Memory B cell (primary cell): ENCODE measurements at places on chromosomes 7 and 10.

- no peak for DNase-seq
These were observed 1001.9 kb upstream of the SORCS1 start for GRCh38 chr10:108166401-108166800.

- no peak for DNase-seq
These were observed 68.4 kb downstream of the PTEN start for GRCh38 chr10:87931836-87932230.

- no peak for DNase-seq
These were observed 183.0 kb downstream of the SRPK2 start for GRCh38 chr7:105205592-105206237.

DNA sequence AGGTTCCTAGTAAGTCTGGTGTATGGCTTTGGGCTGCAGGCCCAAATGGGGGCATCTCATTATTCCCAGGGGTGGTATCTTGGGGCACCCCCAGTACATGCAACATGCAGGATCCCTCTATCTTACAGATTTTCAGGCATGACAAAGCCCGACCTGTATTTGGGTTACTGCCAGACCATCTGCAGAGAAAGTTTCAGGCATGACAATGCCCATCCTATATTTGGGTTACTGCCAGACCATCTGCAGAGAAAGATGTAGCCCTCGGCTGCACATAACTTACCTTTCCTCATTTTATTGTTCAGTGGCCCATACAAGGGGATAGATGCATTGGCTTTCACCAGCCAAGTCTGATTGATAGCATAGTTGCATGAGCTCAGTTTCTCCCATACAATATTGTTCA lies 112.2 kb upstream of the RAB18 start:
- no peak for DNase-seq

DNA sequence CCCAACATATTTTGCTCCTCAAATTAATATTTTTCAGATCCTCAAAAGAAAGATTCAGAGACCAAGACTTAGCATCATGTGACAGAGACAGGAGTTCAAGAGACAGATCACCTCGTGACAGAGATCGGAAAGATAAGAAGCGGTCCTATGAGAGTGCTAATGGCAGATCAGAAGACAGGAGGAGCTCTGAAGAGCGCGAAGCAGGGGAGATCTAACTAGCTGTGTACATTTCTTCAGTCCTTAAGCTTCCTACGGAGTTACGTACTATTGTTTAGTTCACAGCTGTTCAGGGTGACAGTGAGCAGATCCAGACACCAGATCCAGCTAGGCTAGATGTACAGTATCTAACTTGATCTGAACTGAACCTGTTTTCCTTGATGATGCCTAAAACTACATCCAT lies 61.3 kb downstream of the KLRG2 start:
- DNase-seq = no peak

DNA sequence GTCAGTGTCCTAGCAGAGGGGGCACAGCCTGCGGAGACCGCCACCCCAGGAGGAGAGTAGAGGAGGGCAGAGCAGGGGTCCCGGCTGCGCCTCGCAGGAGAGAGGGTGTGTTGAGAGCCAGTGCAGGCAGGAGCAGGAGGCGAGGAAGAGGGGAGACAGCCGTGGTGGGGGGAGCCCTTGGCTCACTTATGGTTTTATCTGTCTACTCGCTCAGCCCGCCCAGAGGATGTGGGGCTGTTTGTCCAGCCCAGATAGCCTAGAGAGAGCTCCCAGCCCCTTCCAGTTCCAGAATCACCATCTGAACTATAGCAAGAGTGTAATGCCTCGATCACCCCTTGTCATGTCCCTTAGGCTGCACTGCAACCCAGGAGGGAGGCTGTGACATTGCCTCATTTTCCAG lies 26.6 kb downstream of the SLC29A3 start:
- DNase-seq = no peak

DNA sequence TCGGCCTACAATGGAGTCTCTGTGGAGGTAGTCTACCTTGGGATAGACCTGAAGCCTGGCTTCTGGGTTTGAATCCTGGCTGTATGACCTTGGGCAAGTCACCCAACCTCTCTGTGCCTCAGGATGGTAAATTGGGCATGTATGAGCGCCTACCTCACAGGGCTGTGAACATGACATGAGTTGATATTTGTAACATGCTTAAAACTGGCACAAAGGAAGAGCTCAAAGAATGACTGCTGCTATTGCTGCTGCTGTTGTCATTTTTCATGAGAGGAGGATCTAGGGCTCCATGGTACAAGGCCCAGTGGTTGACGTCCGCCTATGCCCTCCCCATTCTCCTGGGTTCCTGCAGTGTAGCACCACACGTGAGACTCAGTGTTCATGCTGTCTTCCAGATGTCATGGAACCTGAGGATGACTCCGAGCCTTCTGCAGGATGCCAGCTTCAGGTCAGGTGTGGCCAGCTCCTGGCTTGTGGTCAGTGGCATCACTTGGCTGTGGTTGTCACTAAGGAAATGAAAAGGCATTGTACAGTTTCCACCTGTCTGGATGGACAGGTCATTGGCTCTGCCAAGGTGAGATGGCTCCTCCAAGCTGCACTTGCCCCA lies 95.0 kb downstream of the WDFY4 start:
- DNase-seq = no peak

GRCh38 chr10:13526948-13527863 lies 1.6 kb downstream of the BEND7 start:
- no peak for DNase-seq

GRCh38 chr7:46468753-46469356 lies 547.8 kb upstream of the IGFBP3 start:
- DNase-seq = no peak

DNA sequence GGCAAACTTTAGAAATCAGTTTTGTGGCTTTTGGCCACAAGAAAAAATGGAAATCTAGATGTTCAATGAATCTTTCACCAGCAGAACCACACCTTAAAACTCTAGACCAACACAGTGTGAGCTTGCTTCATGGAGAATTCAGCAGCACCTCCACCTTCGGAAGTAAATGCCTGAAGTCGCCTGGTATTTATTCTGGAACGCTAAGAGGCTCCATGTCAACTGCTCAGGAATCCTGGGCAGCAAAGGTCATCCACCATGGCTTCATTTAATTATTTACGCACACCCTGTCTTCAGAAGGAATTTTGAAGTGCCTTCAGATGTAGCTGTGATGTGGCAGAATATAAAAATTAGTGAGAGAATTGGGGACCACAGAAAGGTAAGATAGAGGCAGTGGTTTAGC lies 167.7 kb downstream of the GFRA1 start:
- DNase-seq = no peak

DNA sequence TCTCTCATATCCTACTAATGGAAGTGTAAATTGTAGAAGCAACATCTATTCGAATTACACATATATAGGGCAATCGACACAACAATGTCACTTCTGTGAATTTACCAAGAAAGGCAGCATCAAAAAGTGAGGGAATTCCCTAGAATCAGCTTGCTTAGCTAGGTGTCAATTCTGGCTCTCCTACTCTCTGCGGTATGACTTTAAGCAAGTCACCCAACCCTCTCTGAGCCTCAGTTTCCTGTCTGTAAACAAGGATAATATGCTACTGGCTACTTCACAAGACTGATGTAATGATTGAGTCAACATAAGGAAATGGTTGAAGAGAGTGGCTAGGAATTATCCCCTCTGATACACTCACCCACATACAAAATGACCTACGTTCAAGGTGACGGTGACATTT lies 19.4 kb downstream of the CCDC6 start:
- DNase-seq = no peak

GRCh38 chr7:133613250-133613790 lies 360.4 kb downstream of the EXOC4 start:
- no peak for DNase-seq
